ENCODE measurements at places on chromosomes 12 and 14. TPM values are rescaled to one million over a fixed set of nuclear protein-coding genes. Genes with fewer than 3 reads are reported as not detected.

DNA sequence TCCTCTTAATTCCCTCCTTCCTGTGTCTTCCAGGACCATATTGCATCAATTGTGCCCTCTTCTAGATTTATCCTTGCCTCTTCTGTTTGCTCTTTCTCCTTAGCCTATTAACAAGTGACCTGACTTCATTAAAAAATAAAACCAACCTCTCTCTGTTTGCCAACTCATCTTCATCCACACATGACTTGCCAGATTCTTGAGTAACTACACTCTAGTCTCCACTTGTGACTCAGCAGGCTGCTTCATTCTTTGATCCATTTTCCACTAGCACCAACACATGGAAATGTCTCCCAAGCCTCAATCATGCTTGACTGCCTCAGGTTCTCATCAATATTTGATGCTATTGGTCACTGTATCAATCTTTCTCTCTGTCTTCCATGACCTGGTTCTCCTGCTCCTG lies 492.4 kb upstream of the TMPO start:
- DNase-seq: no peak
- H3K4me1 ChIP-seq: no peaks in the 10 kb centered on the region
- H3K27ac ChIP-seq: no peak overlapping the region
- H3K36me3 ChIP-seq: no peaks in the 10 kb centered on the region
- no peak overlapping the region for H3K4me3 ChIP-seq
- H3K27me3 ChIP-seq: no peaks in the 10 kb centered on the region

- no peak overlapping the region for H3K4me3 ChIP-seq
- no peaks in the 10 kb centered on the region for H3K4me1 ChIP-seq
- no peaks in the 10 kb centered on the region for H3K27me3 ChIP-seq
- H3K27ac ChIP-seq: no peak overlapping the region
These were observed 110.9 kb upstream of the PLXNC1 start for GRCh38 chr12:94037444-94037843.

DNA sequence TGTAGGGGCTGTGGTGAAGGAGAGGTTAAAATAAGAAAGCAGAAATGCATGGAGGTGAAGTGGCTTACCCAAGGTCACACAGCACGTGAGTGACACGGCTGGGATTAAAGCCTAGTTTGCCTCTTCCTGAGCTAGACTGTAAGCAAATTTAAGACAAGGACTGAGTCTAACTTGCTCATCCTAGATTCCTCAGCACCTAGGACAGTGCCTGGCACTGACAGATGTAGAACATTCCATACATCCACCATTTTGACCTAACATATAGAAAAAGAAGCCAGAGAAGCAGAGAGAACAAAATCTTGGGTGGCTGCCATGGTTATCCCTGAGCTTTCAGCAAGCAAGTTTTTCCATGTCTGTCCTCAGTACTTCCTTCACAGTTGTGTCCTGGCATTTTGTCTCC lies 110.5 kb downstream of the PAH start:
- H3K4me1 ChIP-seq: no peaks in the 10 kb centered on the region
- no peak overlapping the region for H3K27ac ChIP-seq
- H3K36me3 ChIP-seq: no peaks in the 10 kb centered on the region
- DNase-seq: no peak
- H3K27me3 ChIP-seq: no peaks in the 10 kb centered on the region

DNA sequence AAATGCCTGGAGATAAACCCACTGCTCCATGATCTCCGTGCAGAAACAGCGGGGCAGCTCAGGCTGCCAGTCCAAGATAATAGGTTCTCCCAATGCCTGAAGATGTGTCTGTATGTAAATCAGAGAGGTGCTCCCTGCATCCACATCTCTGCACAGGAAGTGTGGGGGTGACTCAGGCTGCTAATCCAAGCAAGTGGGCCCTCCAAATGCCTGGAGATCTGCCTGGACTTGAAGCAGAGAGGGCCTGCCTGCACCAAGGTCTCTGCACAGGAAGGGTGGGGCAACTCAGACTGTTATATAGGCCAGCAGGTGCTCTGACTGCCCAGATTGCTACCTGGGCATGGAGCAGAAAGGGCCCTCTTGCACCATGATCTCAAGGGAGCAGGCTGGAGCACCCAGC lies 504.7 kb downstream of the LRFN5 start:
- H3K27ac ChIP-seq: no peak overlapping the region
- no peaks in the 10 kb centered on the region for H3K4me1 ChIP-seq
- no peak overlapping the region for H3K4me3 ChIP-seq
- DNase-seq: no peak
- H3K36me3 ChIP-seq: no peaks in the 10 kb centered on the region
- no peaks in the 10 kb centered on the region for H3K27me3 ChIP-seq

- H3K36me3 ChIP-seq: no peaks in the 10 kb centered on the region
- H3K4me1 ChIP-seq: no peaks in the 10 kb centered on the region
- H3K27me3 ChIP-seq: peaks cover 10% of the 10 kb centered on the region
- no peak overlapping the region for H3K4me3 ChIP-seq
- H3K27ac ChIP-seq: no peak overlapping the region
- no peak for DNase-seq
These were observed 115.0 kb upstream of the RPH3A start for GRCh38 chr12:112676507-112676906.

The CEP83 gene
- total RNA-seq: 28.0 TPM

DNA sequence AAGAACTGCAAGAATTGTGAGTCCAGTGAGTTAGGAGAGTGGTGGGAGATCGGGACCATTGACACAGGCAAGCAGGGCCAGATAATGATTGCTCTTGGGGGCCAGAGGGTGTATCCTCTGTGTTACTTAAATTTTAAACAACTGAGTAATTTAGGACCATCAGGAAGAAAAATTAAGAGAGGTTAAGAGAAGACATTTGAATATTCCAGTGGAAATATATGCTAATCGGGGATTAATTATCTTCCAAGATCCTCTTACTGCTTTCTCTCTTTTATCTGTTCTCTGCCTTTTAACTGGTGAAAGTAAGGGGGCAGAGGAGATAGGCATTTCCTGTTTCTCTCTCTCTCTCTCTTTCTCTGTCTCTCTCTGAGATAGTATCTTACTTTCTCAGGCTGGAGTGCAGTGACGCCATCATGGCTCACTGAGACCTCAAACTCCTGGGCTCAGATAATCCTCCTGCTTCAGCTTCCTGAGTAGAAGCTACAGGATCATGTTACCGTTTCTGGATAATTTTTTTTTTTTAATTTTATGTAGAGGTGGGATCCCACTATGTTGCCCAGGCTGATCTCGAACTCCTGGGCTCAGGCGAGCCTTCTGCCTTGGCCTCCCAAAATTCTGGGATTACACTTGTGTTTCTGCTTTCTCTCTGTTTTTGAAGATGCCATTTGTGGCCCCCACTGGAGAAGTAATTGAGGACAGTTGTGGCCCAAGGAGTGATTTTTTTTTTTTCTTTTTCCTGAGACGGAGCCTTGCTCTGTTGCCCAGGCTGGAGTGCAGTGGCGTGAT lies 85.1 kb downstream of the DIP2B start:
- peaks cover 11% of the 10 kb centered on the region for H3K4me1 ChIP-seq
- DNase-seq: no peak
- H3K36me3 ChIP-seq: no peaks in the 10 kb centered on the region
- H3K27ac ChIP-seq: no peak overlapping the region
- no peak overlapping the region for H3K4me3 ChIP-seq

DNA sequence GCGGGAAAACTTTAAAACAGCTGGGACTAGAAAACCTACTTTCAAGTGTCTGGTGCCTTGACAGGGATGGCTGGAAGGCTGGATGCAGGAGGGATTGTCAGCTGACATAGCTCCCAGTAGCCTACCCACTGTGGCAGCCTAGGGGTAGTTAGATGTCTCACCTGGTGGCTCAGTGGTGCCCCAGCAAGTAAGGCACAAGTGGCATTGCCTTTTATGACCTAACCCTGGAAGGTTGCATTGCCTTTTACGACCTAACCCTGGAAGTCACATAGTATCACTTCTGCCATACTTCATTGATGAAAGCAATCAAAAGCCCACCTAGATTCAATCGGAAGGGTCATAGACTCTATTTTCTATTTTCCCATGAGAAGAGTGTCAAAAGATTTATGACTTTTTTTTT lies 724.7 kb upstream of the TBX3 start:
- H3K27ac ChIP-seq: no peak overlapping the region
- H3K4me1 ChIP-seq: no peaks in the 10 kb centered on the region
- peaks cover 6% of the 10 kb centered on the region for H3K27me3 ChIP-seq
- no peak overlapping the region for H3K4me3 ChIP-seq
- DNase-seq: no peak

GRCh38 chr12:102437511-102437910 lies 42.9 kb downstream of the IGF1 start:
- no peaks in the 10 kb centered on the region for H3K27me3 ChIP-seq
- H3K4me3 ChIP-seq: no peak overlapping the region
- no peak for DNase-seq
- no peaks in the 10 kb centered on the region for H3K36me3 ChIP-seq

DNA sequence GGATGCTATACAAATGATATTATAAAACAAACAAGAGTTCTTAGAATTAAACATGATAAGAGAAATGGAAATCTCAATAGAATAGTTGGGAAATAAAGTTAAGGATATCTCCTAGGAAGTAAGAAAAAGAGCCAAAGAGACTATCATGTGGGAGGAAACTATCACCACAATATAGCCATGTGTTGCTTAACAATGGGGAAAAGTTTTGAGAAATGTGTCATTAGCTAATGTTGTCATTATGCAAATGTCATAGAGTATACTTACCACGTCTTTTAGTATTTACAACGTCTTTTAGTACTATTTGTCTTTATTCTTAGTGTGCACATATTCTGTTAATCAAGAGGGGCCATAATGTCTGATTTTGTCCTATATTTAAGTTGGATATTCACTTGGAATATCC lies 58.7 kb downstream of the ZNF641 start:
- no peak overlapping the region for H3K27ac ChIP-seq
- H3K27me3 ChIP-seq: peaks cover 12% of the 10 kb centered on the region
- no peaks in the 10 kb centered on the region for H3K4me1 ChIP-seq
- no peaks in the 10 kb centered on the region for H3K36me3 ChIP-seq
- H3K4me3 ChIP-seq: no peak overlapping the region
- no peak for DNase-seq

DNA sequence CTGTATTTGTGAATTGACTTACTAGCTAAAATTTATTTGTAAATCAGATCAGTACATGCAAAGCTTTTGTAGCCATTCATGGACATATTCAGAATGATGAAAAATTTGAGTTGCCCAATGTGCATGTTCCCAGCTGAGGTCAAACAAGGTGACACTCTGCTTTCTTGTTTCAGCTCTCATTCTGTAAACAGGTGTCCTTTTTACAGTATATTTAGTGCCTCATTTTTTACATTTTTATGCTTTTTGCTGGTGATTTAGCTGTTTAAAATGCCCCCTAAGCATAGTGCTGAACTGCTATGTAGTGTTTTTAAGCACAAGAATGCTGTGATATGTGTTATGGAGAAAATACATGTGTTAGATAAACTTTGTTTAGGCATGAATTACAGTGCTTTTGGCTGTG lies 76.3 kb downstream of the MIA2 start:
- H3K27ac ChIP-seq: no peak overlapping the region
- H3K27me3 ChIP-seq: no peaks in the 10 kb centered on the region
- peaks cover 2% of the 10 kb centered on the region for H3K36me3 ChIP-seq
- no peak for DNase-seq

DNA sequence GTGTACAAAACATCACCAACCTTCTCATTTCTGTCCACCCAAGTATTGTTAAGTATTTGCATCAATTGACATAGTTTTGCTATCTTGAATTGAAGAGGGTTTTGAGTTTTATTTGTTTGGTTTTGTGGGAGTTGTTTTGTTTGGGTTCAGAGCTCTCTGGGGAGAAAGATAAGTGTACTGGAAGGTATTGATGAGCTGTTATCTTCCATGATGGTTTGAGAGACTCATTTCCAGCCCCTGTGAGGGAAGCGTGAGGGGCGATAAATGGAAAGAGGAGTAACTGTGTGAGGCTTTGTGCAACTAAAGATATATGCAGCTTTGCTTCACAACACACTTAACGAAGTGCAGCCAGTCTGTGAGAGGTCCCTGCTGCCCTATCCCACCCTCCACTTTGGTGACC lies 15.7 kb upstream of the CIPC start:
- no peak overlapping the region for H3K27ac ChIP-seq
- H3K4me1 ChIP-seq: no peaks in the 10 kb centered on the region
- H3K4me3 ChIP-seq: no peak overlapping the region
- no peaks in the 10 kb centered on the region for H3K27me3 ChIP-seq
- no peaks in the 10 kb centered on the region for H3K36me3 ChIP-seq

- H3K4me3 ChIP-seq: no peak overlapping the region
- H3K36me3 ChIP-seq: no peaks in the 10 kb centered on the region
- H3K27me3 ChIP-seq: no peaks in the 10 kb centered on the region
- no peak overlapping the region for H3K27ac ChIP-seq
- H3K4me1 ChIP-seq: no peaks in the 10 kb centered on the region
- DNase-seq: no peak
These were observed 350.9 kb downstream of the C12orf75 start for GRCh38 chr12:105681341-105681740.

The KRT6A gene
- not detected for total RNA-seq

DNA sequence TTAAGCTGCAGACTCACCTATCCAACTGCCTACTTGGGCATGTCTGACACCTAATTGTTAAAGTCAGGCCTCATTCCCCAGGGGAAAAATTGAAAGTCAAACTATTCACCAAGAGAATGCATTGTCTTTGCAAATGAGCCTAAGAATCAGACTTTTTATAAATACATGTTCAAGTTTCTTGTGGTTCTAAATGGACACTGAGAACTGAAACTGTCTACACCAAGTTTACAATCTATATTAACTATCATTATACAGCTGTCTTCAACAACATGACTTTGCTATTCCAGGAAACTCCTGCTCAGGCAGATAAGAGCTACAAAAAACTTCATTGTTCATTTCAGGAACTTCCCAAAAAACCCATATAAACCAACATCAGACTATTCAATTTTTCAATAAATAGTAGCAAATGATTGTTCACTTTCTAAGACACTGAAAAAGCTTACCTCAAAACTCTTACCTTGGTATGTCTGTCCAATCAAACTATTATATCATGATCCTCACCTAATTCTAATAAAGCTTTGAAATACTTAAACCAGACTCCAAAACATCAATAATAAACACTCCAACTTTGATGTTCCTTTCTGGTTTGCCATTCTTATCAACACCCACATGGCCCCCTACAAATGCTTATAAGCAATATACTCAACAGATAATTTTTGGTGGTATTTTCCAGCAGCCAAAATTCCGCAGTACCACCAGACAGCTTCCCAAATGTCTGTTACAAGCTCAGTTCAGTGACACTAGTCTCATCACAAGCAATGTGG lies 24.2 kb downstream of the CDK17 start:
- no peak overlapping the region for H3K27ac ChIP-seq
- peaks cover 10% of the 10 kb centered on the region for H3K4me1 ChIP-seq
- H3K4me3 ChIP-seq: no peak overlapping the region
- H3K27me3 ChIP-seq: no peaks in the 10 kb centered on the region
- no peaks in the 10 kb centered on the region for H3K36me3 ChIP-seq
- no peak for DNase-seq

The SERPINA1 gene
- 4.9 TPM for total RNA-seq

The CLEC4E gene
- not detected for total RNA-seq

DNA sequence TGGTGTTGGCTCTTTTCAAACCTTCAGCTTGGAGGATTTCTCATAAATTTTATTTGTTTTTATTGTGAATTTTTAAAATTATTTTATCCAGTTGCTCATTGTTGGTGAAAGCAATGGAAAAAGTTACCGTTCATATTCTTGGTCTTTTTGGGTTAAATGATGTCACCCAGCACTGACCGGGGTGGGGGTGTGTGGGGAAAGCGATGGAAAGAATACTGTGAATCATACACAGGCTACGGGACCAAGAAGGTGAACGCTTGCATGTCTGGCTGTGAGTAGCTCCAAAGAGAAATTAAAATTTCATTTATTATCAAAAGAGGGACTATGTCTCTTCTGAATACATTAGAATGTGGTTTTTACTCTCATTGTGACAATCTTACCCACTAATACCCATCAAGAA lies 430.1 kb downstream of the AEBP2 start:
- H3K36me3 ChIP-seq: no peaks in the 10 kb centered on the region
- H3K27ac ChIP-seq: no peak overlapping the region
- H3K4me3 ChIP-seq: no peak overlapping the region
- H3K27me3 ChIP-seq: no peaks in the 10 kb centered on the region
- DNase-seq: no peak
- no peaks in the 10 kb centered on the region for H3K4me1 ChIP-seq

The VDR gene
- total RNA-seq: 3.0 TPM

The SIX4 gene
- total RNA-seq: 17.3 TPM

The CDKN1B gene
- total RNA-seq: 25.9 TPM

Data from Panc1 (cell line).